Esophagus muscularis mucosa (tissue), 4 donors: ENCODE measurements at places on chromosomes 5 and 9.
A peak's percentile ranks its signal among the peaks of the same experiment; 100 is the strongest.

GRCh38 chr9:90830051-90830450 is 28.4 kb downstream of the SYK start:
- no peak for DNase-seq

DNA sequence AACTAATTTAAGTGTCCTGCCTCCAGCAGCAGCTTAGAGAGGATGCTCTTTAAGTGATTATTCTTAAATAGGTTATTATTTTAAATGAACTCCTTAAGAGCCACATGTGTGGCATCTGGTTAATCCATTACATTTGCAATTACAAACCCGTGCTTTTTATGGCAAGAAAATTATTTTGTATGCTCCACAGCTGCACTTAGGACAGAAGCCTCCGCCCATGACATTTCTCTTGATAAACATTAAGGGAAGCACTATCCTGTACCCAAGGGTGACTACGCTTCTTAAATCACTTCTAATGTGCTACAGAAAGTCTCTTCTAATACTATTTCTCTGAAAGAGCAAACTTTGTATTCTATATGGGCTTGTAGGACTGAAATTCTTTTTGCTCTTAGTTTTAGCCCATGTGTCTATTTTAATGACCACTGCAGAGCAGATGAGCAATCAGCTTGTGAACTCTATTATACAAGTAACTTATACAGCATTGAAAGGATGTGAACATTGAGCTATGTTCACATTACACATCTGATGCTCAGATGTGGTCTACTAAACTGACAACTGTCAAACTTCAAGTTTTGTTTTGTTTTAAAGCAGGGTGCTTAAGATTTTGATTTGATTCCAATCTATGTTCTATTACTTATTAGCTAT is 223.4 kb downstream of the COX7C start:
- no peak for DNase-seq

DNA sequence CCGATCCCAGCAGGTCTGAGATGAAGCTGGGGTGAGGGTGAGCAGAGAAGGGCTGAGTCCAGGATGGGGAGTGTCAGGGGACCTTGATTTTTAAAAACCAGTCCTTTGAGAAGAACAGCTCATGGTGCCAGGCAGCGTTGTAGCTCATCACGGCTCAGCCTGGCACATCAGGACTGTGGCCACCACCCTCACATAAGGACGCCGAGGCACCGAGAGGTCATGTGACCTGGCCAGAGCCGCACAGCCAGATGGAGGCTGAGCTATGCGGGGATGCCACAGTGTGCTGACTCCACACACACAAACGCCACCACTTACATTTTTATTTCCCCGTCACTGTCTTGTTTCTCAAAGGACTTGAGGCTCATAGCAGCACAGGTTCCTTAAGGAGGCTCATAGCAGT is 32.9 kb upstream of the CEP72 start:
- no peak for DNase-seq

GRCh38 chr5:80411589-80412219 is 3.8 kb downstream of the ZFYVE16 start:
- DNase-seq = no peak

- DNase-seq = no peak
Observed at GRCh38 chr9:110785166-110785565, 116.6 kb downstream of the MUSK start.

DNA sequence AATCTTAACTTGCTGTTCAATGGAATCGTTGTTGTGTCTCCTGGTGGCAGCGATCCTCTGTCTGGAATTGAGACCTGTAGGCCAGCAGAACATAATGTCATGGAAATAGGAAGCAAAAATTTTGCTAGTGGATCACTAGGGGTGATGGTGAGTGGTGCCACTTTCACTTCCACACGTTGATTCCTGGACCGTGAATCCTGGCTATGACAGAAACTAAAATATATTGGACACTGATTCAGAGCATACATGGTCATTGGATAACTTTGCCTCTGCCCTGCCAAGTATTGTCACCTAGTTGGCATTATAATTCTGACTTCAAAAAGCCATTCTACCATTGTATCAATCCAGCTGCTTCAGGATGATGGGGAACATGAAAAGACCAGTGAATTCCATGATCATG is 353.2 kb downstream of the IRX1 start:
- no peak for DNase-seq

DNA sequence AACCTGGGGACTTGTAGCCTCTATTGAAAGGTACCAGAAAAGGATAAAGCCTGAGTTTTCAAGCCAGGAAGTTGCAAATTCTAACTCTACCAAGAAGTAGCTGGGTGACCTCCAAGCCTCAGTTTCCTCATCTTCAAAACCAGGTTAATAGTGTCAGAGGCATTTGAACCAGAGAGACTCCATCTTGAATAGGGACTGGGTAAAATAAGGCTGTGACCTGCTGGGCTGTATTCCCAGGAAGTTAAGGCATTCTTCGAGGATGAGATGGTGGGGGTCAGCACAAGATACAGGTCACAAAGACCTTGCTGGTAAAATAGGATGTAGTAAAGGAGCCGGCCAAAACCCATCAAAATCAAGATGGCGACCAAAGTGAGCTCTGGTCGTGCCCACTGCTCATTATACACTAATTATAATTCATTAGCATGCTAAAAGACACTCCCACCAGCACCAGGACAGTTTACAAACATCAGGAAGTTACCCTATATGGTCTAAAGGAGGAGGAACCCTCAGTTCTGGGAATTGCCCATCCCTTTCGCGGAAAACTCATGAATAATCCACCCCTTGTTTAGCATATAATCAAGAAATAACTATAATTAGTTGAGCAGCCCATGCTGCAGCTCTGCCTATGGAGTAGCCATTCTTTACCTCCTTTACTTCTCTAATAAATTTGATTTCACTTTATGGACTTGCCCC is 3.8 kb upstream of the SERINC5 start:
- DNase-seq = no peak

GRCh38 chr5:168737066-168737465 is 157.9 kb upstream of the PANK3 start:
- no peak for DNase-seq

DNA sequence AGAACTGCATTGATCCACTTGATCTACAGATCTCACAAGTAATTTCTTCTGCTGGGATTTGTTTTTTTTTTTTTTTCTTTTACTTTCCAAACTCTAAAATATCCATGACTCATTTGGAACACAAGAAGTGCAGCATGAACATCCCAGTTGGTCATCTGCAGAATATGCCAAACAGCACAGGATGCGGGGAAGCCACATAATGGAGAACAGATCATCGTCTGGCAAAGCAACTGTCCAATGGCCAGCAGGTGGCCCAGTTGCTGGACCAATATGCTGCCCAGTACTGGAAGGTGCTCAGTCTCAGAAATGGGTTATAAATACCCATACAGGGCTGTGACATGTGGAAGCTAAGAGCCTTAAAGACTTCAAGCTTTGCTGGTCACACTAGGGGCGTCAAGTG is 221.3 kb upstream of the TAS2R1 start:
- DNase-seq = peak; percentile 60
